ENCODE measurements at places on chromosomes 3 and 15.

- DNase-seq, result no peak
These were observed 87.8 kb upstream of the TSEN2 start for GRCh38 chr3:12396471-12396870.

DNA sequence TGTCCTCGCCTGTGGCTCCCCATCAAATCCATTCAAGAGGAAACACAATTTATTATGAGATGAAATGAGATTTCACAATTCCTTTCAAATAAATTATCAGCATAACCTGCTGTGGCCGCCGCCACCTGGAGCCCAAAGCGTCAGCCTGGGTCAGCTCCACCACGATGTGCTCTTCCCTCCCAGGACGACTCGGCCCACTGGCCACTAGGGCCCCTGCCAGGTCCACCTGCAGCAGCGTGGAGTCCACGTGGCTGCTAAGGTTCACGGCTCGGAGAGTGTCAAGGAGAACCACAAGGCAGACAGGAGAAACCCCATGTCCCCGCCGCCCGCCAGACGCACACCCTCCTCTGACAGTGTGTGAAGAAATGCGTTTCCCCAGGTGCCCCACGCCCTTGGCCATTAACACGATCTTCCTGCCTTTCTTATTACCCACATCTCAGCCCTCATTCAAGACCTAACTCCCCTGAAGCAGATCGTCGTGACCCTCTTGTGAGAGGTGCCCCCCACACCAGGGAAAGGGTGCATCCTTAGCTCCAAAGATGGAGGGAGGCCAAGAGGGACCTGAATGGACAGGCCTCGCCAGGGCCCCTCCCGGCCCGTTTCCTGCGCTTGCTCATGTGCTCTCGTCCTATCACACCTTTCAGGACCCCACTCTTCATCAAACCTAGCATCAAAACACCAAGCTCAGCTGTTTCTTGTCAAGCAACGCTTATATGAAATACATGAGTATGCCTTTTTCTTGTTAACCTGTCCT is 80.6 kb downstream of the OCA2 start:
- DNase-seq, result no peak

- DNase-seq, result peak; percentile 53
These were observed 49.4 kb downstream of the ITGB5 start for GRCh38 chr3:124837730-124838186.

DNA sequence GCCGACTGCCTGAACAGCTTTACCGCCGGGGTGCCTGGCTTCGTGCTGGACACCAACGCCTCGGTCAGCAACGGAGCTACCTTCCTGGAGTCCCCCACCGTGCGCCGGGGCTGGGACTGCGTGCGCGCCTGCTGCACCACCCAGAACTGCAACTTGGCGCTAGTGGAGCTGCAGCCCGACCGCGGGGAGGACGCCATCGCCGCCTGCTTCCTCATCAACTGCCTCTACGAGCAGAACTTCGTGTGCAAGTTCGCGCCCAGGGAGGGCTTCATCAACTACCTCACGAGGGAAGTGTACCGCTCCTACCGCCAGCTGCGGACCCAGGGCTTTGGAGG is 815 bp downstream of the SPINT1 start:
- no peak for DNase-seq

DNA sequence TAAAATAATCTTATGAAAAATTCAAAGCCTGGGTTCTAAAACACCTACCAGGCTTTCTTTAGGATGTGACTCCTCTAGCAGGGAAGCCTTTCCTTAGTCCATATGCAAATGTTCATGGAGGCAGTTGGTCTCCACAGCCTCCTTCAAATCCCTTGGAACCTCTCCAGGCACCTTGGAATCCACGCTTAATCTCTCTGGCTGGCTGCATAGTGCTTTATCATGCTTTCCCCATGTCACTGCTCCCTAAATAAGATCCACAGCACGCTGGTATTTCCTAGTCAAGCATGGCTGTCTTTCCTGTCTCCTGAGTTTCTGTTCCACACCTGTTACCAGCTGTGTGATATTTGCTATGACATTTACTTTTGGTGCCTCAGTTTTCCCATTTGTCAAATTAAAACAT is 71.3 kb downstream of the CLSTN2 start:
- DNase-seq, result no peak

DNA sequence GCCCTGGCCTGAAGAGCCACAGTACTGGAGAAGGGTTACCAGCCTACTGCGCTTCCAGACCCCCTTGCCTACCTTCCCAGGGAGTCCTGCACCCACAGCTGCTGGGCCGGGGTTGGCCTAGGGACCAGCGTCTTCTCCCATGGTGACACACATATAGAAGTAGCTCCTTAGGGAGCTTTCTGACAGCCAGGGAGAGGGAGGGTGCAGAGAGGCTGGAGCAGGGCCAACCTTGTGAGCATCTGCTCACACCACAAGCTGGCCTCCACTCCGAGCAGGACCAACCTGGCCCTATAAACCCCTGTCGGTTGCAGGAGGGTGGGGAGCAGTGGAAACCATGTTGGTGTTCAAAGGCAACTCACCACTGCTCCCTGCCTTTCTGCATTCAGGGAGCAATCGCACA is 35.2 kb downstream of the SRPRB start:
- DNase-seq, result no peak

GRCh38 chr15:38253351-38253781 is 730 bp downstream of the SPRED1 start:
- peak; percentile 45 for DNase-seq

- no peak for DNase-seq
These were observed 5.7 kb upstream of the TBC1D2B start for GRCh38 chr15:78083186-78083585.

DNA sequence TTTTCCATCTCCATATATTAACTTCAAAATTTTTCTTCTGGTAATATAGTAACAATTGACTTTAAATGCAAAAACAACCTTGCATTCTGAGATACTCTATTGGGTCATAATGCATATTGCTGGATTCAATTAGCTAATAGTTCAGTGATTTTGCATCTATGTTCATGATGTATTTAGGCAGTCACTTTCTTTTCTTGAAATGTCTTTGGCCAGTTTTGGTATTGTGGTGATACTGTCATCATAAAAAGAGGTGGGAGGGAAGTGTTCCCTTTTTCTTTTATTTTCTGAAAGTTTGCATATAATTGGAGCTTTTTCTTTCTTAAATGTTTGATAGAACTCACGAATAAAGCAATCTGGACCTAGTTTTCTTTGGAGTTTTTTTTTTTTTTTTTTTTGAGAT is 67.4 kb upstream of the ZNF148 start:
- DNase-seq, result no peak

DNA sequence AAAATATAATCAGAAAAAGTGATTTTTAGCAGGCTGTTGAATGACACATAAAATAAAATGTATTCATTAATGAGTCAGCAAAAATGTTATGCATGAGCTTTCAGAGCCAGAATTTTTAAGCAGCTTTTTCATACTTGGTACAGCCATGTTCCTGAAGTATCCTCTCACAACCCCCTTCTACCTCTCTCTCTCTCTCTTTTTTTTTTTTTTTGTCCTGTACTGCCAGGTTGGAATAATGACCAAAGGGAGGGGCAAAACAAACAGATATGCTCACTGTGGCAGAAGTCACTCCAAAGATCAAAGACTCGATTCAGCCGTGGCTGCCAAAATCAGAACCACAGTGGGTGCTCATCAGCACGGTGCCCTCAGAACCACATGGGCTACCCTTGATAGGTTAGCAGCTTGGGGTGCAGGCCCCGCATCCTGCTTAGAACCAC is 383.0 kb downstream of the ZBTB20 start:
- no peak for DNase-seq

DNA sequence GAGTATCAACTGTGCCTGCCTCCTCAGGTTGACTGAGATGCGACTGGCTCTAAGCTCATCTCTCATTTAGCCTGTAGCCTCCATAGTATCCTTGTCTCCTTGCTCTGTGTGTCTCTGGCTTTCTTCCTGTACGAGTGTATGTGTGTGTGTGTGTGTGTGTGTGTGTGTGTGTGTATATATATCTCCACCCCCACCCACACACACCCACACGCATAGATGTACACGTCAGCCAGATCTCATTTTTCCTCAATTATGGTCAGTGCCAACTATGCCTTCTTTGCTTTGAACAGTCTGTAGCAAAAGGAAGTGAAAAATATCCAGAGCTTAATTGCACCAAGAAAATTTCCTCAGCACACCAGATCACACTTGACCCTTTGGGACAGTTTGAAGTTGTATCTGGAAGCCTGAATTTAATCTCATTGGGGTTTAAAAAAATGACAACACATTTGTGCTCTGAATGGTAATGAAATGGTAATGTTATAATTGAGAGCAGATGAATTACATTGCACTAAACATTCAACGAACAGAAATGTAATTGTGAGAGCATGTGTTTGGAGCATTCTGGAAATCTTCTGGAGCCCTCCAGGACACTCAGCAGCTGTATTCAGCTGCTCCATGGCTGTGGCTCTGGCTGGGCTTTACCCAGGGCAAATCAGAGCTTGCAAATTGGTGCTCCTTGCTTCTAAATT is 63.6 kb downstream of the RYR3 start:
- no peak for DNase-seq

- no peak for DNase-seq
These were observed 29.0 kb downstream of the RBPMS2 start for GRCh38 chr15:64746356-64746755.

- no peak for DNase-seq
These were observed 294.0 kb downstream of the SOX2 start for GRCh38 chr3:182005701-182006100.

DNA sequence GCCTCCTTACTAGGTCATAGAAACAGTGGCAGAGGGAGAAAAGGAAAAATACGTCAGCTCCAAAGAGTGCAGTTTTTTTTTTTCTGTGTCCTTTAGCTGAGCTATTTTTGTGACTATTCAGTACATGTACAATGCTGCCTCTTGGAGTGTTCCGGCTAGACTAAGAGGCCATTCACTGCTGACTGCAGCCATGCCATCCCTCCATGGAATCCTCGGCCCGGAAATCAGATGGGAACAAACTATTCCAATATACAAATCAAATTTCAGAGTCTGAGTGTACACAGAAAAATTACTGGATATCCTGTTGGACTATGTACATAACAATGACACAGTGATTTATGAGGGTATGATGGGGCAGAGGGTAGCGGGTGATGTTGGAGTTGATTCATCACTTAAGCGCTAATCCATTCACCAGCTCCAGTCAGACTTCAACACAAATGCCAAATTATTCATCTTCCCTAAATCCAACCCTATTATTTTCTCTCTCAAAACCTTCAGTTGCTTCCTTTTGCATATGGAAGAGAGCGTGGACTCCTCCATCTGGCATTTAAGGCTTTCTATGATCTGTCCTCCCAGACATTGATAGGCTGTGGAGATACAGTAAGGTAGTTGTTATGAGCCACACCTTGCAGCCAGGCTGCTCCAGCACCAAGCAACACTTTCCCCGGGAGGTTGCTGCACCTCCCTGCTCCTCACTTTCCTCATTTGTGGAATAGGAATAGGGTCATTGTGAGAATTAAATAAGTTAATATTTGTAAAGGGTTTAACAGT is 109.1 kb downstream of the LPP start:
- peak; percentile 33 for DNase-seq

DNA sequence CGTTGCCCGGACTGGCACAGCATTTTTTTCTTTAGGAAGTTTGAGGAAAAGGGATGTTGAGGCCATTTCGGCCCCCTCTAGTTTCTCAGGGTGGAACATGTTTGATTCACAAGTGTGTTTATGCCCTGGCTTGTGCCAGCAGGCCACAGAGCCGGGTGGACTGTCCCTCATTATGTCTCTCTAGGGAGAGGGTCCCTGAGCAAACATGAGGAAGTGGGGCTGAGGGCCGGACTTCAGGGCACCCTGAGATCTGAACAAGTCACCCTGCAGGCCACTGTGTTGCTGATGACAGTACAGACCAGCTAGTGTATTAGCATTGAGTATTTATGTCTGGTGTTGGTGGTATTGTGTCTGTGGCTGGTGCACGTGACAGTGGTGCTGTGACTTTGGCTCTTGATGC is 34.9 kb downstream of the RNU5B-1 start:
- no peak for DNase-seq

DNA sequence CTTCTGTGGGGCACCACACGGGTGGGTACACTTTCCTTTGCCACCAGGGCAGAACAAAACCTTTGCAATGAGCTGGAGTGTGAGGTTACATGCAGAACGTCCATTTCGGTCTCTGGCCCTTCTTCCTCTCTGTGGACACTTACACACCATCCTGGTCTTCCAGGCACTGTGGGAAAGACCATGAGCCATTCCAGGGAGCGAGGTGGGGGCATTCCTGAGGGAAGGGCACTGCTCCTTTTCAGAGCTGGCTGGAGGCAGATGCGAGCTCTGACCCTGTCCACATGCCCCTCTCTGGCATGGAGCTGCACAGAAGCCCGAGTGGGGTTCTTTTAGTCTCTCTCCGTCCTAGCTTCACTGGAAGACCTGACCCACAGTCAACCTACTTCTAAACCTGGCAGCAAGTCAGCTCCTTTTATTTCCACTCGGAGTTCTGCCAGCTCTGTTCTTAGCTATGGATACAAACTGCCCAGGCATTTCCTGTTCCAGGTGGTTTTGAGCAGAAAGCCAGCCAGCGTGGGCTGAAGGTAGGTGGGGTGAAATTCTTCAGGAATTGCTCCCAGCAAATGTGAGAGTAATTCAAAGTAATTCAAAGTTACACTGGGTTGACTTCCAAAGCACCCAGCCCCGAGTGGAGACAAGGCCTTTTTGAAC is 281.4 kb downstream of the ADAMTS17 start:
- no peak for DNase-seq

DNA sequence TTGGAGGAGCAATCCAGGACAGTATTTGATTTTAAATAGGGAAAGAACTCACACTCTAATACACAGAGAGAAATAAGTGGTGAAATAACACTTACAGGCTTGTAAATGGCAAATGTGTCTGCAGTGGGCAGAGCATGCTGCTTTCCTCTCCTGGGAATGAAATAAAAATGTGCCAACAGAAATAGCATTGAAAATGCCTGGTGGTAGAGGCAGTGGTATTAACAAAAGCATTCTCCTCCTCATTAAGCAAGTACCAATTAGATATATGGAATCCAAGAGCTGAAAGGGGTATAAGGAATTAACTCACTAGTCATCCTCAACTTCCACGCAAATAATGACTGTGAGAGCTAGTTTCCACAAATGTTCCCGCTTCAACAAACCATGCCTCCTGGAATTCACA is 364.1 kb upstream of the KCNMB2 start:
- DNase-seq, result no peak

- DNase-seq, result no peak
These were observed 19.1 kb downstream of the ST6GAL1 start for GRCh38 chr3:186949281-186949982.

DNA sequence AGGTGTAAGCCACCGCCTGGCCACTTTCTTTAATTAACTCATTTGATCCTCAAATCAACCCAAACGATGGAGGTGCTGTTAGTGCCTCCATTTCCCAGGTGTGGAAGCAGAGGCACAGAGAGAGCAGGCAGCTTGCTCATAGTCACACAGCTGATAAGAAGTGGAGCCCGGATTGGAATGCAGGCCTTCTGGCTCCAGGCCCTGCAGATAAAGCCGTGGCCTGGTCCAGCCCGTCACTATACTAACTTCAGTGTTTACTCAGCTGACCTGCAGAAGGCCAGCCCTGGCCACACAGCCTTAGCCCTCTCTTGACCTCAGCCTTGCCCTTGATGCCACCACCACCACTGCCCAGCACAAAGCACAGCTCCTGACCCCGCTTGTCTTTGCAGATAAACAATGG is 116.7 kb downstream of the NUP210 start:
- no peak for DNase-seq

- DNase-seq, result no peak
These were observed 855 bp downstream of the GMPPB start for GRCh38 chr3:49722896-49723295.

Data from fibroblast of the conjunctiva (primary cell).